Fibroblast of skin of left biceps (primary cell): ENCODE measurements at places on chromosomes 11 and 22.

- DNase-seq = no peak
These were observed 49.5 kb upstream of the SMIM38 start for GRCh38 chr11:69106031-69106811.

DNA sequence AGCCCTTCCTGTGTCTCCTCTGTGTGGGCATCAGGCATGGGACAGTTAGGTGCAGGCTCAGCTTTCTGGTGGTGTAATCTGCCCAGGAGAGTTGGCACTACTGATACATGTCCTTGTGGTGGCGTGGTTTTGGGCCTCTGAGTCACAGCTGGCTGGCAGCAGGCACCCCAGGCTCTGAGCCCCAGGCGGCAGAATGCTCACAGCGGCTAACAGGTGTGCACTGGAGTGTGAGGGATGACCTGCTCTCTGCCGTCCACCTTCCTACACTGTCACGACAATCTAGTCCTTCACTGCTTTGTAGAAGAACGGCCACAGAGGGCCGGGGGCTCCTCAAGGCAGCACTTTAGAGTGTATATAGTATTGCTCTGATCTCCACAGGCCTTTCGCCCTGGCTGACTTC, 100.3 kb upstream of the PITPNB start:
- DNase-seq = no peak

- no peak for DNase-seq
These were observed 16.8 kb downstream of the PPIL2 start for GRCh38 chr22:21682385-21683175.

DNA sequence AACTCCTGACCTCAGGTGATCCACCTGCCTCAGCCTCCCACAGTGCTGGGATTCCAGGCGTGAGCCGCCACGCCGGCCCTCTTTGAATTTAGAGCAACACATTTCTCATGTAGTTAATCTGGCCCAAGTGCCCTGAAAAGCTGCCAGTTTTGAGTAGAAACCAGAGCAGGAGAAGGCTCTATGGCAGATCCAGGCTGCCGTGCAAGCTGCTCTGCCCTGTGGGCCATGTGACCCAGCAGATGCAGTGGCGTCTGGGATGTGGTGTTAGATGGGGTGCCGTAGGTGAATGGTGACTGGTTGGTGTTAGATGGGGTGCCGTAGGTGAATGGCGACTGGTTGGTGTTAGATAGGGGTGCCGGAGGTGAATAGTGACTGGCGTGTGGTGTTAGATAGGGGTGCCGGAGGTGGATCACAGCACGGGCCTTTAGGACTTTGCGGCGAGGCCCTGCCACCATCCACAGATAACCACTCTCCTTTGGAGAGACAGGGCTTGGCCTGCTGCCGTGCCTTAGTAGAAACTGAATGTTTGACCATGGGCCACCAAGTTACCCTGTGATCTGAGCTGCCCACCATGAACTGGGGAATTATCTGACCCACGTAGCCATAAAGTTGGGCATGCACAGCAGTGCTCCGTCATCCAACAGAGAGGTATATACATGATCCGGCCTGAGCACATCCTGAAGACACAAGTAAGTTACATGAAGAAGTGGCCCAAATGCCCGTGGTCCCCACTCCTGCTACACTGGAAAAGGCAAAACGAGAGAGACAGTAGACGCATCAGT, 32.7 kb downstream of the ASCL2 start:
- no peak for DNase-seq

- no peak for DNase-seq
These were observed 8.5 kb downstream of the MRPL16 start for GRCh38 chr11:59801981-59802638.

DNA sequence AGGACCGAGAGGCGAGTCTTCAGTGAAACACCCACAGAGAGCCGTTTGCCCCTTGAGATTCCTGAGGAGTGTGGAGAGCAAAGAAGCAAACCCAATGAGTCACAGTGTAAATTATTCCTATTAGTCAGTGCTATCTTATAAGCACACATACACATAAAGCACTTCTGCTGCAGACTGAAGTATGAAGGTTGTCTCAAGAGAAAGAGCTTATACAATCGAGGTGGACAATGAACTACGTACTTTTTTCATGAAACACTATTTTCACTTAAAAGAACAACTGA, 37.3 kb downstream of the GALNT18 start:
- peak; percentile 29 for DNase-seq

DNA sequence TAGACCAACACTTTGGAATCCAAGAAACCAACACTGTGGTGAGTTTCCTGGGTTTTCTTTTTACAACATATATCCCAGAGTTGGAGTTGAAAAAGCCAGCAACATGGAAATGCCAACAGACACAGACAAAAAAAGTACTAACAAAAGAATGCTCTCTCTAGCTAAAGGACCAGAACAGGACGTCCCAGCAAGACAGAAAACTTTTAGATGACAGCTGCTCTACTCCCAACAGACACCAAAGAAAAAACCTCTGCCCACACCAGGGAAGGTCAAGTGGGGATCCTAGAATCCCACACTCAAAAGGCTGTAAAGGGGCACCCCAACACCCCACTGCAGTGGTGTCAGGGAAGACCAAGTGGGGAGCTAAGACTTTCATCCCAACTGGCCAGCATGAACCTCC, 23.3 kb downstream of the RRAS2 start:
- no peak for DNase-seq

- DNase-seq = no peak
These were observed 607.7 kb upstream of the TENM4 start for GRCh38 chr11:80048513-80048912.

DNA sequence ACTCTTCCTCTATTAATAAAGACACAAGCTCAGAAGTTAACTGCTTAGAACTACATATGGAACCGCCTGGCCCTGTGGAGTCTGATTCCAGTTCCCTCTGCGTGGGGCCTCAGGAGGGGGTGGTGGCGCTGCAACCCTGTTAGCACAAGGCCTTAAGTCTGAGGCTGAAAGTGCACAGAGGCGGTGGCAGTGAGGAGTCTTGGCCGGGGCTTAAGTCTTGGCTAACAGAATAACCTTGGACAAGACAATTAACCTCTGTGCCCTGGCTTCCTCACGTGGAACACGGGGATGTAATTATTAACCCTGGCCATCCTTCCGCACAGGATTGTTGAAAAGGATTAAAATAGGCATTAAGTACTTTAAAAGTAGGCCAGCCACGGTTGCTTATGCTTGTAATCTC, 191.5 kb downstream of the CEP164 start:
- DNase-seq = no peak

DNA sequence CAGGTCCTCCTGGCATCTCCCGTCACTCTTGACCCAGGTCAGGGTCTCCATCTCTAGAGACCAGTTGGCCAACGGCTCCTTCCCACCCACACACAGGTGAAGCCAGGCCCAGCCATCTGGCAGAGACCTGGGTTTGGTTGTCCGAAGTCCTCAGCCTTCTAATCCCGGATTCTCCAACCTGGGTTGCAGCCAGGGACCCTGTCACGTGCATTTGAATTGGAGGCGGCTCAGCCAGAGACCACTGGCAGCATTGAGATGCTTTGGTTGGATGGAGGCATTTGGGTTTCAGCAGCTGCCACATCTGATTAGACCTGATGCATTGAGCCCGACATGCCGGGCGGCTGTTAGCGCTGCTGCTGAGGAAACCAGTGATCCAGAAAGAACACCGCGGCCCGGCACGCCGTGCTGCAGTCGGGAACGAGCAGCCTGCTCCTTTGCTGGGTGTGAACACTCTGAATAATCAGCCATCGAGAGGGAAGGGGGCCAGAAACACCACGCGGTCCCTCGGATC, 163.2 kb downstream of the BRD1 start:
- no peak for DNase-seq

- DNase-seq = no peak
These were observed 147.0 kb downstream of the APOL5 start for GRCh38 chr22:35864545-35865165.

- DNase-seq = no peak
These were observed 409.5 kb downstream of the NXPE2 start for GRCh38 chr11:115087791-115088190.

DNA sequence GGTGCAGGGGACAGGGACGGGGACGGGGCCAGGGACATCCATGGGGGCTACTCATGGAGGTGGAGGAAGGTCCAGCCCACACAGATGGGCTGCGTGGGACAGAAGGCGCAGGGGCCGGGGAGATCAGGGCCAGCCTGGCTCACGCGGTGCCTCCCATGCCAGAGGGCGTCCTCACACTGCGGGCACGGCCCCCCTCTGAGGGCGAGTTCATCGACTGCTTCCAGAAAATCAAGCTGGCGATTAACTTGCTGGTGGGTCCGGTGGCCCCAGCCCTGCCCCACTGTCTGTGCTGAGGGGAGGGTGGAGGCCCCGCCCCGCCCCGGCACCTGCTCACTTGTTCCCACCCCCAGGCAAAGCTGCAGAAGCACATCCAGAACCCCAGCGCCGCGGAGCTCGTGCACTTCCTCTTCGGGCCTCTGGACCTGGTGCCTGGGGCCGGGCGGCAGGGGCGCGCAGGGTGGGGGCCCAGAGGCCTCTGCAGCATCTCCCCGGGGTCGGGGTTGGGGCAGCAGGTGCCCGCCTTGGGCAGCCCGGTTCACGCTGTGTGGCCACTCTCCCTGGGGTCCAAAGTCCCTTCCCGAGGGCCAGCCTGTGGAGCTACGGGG, 15.8 kb downstream of the EPS8L2 start:
- no peak for DNase-seq

- DNase-seq = no peak
These were observed 1.9 kb downstream of the NLRP6 start for GRCh38 chr11:279966-280705.

DNA sequence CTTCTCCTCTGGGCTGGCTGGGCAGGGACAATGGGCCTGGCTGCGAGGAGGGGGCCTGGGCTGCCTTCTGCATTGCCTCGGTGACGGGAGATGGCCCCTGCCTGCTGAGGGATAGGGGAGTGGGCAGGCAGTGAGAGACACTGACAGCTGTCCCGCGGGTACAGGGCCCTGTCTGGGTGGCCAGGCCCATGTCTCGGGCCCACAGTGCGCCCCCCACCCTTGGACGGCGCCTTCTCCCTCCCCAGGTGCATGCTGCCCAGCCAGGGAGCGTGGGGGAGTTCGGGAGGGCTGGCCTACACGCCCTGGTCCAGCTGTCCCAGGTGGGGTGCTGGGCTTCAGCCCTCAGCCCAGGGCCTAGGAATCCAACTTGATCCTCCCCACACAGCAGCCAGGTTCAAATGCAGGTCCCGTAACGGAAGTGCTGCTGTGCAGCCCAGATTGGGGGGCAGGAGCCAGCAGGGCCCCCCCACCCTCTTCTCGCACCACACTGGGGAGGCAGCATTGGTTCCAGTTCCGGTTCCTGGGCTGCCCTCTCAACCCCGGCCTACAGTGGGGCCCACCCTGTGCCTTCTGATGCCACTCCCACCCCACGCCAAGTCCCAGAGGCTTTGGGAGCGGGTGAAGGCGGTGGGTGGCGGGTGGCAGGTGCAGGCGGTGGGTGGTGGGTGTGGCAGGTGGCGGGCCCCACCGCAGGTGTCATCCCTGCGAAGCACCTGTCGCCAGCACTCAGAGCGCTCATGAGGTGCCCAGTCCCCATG, 7.3 kb upstream of the TSSC4 start:
- no peak for DNase-seq

DNA sequence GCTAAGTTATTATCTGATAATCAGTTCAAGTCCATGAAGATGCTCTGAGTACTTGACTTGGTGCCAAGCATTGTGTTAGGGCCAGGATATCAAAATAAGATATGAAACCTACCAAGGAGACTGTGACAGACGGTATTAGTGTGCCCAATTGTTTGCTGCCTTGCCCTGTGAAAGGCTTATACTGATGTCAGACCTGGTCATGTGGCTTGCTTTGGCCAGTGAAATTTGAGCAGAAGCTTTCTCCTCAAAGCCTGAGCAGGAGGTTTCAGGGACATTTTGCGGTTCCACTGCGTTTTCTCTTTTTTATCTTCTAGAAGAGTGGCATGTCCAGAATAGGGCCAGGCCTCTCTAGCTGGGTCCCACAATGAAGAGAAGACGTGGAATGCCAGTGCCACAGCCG, 15.8 kb upstream of the PKNOX2 start:
- no peak for DNase-seq

GRCh38 chr22:44701824-44702478, at the start of gene PRR5:
Gene PRR5, plus strand, starts transcription at chr22:44702204. Its CDS starts 271 bp downstream, at chr22:44702475.
- peak; percentile 69 for DNase-seq

DNA sequence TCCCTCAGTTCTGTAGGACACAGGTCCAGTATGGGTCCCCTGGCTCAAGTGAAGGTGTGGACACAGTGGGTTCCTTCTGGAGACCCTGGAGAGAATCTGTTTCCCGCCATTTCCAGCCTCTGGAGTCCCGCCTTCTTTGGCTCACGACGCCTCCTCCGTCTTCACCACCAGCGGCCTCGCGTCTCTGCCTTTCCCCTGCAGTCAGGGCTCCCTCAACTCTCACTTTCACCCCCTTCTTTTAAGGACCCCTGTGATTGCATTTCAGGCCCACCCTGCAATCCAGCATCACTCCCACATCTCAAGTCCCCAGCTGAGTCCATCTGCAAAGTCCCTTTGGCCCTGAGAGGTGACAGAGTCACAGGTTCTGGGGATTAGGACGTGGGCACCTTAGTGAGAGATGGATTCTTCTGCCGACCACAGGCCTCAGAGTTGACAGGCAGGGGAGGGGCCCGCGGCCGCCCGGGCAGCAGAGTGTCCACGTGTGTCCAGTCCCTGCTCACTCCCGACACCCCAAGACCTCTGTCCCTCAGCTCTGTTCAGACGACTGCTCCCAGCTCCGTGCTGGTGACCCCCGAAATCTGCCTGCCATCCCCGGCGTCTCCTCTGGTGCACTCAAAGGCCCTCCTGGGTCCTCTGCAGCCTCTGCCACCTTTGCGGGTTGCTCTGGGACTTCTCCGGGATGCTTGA, 36.9 kb upstream of the KRTAP5-7 start:
- DNase-seq = no peak

- DNase-seq = no peak
These were observed 5.0 kb downstream of the TUB start for GRCh38 chr11:8086001-8086479.

DNA sequence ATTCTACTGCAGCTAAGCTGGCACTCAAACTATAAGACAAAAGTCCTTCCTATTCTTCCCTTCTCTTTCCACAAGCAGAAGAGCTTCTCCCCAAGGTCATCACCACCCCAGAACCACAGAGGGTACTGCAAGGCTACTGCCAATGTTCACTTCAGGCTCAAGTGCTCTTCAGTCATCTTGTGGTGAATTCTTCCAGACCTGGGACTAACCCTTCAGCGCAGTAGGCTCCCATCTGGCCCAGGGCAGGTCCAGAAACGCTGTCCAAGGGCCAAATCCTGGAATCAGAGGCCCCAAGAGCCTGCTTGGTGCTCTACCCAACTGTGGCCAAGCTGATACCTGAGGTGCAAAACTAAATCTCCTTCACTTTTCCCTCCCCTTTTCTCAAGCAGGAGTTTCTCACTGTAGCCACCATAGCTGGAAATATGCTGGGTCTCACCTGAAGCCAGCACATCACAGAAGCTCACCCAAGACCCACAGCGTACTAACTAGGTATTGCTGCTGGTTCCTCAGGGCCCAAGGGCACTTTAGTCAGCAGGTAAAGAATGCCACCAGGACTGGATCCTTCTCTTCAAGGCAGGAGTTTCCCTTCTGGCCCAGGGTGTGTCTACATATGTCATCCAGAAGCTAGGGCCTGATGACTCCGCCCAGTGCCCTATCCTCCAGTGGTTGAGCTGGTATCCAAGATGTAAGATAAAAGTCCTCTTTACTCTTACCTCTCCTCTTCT, 27.8 kb downstream of the FCHSD2 start:
- no peak for DNase-seq
